CD4-positive, CD25-positive, alpha-beta regulatory T cell (primary cell): ENCODE measurements at places on chromosomes 7 and 10. TPM values are rescaled to one million over a fixed set of nuclear protein-coding genes. Genes with fewer than 3 reads are reported as not detected.

The SCD gene
- total RNA-seq = 1.3 TPM

The TMEM178B gene
- 0.10 TPM for total RNA-seq

GRCh38 chr10:62733654-62734293 is 70.7 kb upstream of the ADO start:
- no peak overlapping the region for H3K4me3 ChIP-seq
- H3K27me3 ChIP-seq = peaks cover 3% of the 10 kb centered on the region
- no peak overlapping the region for H3K27ac ChIP-seq
- H3K4me1 ChIP-seq = peaks cover 22% of the 10 kb centered on the region
- DNase-seq = no peak

DNA sequence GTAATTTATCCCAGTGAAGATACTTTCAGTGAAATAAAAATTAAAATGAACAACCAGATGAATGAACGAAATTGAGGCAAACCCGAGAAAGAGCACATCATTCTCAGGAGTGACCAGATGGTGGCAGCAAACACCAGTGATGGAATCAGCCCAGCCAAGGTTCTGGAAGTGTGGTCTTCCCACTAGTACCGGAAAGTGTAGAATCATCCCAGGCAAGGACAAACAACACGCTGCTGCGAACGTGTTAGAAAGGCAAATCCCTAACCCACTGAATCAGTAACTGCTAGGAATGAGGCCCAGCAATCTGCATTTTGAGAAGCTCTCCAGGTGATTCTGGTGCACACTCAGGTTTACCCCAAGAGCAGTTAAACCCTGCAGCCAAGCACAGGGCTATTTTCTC is 15.5 kb upstream of the SLC18A3 start:
- H3K27ac ChIP-seq = no peak overlapping the region
- no peaks in the 10 kb centered on the region for H3K27me3 ChIP-seq
- H3K4me3 ChIP-seq = no peak overlapping the region
- no peaks in the 10 kb centered on the region for H3K36me3 ChIP-seq
- no peak for DNase-seq

DNA sequence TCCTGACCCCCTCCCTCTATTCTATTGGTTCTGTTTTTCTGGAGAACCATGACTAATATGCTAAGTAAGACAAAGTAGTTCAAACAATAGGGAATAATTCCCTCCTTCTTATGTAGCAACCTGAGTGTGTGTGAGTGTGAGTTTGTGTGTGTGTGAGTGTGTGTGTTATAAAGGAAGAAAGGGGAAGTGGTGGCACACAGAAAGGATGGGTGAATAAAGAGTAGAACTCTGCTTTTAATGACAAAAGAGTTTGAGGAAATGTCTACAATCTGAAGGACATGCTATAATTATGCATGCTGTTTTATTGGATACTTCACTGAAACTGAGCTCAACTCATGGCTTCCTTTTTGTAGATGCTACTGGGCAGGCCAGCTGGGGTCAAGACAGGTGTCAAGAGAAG is 489.5 kb downstream of the REEP3 start:
- H3K4me1 ChIP-seq = no peaks in the 10 kb centered on the region
- H3K27ac ChIP-seq = no peak overlapping the region
- H3K4me3 ChIP-seq = no peak overlapping the region

- H3K4me1 ChIP-seq = no peaks in the 10 kb centered on the region
- H3K27me3 ChIP-seq = no peaks in the 10 kb centered on the region
These were observed 252.6 kb downstream of the SEC23IP start for GRCh38 chr10:120145107-120145506.

DNA sequence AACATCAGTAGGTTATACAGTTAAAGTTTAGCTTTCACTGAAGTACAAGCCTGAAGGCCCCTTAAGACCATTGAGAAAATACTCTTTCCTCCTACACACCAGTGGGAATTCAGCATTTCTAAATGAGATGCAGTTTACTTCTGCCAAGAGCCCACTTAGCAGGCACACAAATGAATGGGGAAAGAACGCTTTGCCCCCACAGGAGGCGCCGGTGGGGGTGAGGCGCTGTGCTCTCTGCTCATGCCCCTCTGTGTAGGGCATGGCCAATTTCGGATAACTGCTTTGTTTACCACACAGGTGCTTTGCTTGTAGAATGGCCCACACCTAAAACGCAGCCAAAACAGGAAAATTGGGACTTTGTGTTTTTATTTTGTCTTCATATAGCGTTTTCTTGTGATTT is 15.9 kb upstream of the LAT2 start:
- no peak overlapping the region for H3K27ac ChIP-seq
- H3K4me1 ChIP-seq = no peaks in the 10 kb centered on the region
- H3K36me3 ChIP-seq = peaks cover 67% of the 10 kb centered on the region
- H3K4me3 ChIP-seq = no peak overlapping the region

GRCh38 chr7:133699386-133699785 is 427.8 kb upstream of the LRGUK start:
- H3K4me1 ChIP-seq = no peaks in the 10 kb centered on the region
- no peak for DNase-seq
- no peaks in the 10 kb centered on the region for H3K27me3 ChIP-seq
- H3K27ac ChIP-seq = no peak overlapping the region

The PKD2L1 gene
- not detected for total RNA-seq

The PRKAR1B gene
- 12.5 TPM for total RNA-seq

The ATOH7 gene
- total RNA-seq = not detected

The BHLHA15 gene
- total RNA-seq = not detected

The CHAT gene
- total RNA-seq = not detected

GRCh38 chr10:97701438-97702069 is 12.0 kb upstream of the MARVELD1 start:
- no peaks in the 10 kb centered on the region for H3K36me3 ChIP-seq
- H3K27ac ChIP-seq = no peak overlapping the region
- H3K27me3 ChIP-seq = no peaks in the 10 kb centered on the region
- H3K4me3 ChIP-seq = no peak overlapping the region

The PON1 gene
- total RNA-seq = not detected

- H3K36me3 ChIP-seq = no peaks in the 10 kb centered on the region
- peaks cover 2% of the 10 kb centered on the region for H3K27me3 ChIP-seq
- no peak overlapping the region for H3K27ac ChIP-seq
- DNase-seq = no peak
- H3K4me1 ChIP-seq = no peaks in the 10 kb centered on the region
These were observed 64.3 kb downstream of the PLXNA4 start for GRCh38 chr7:132511921-132512320.

DNA sequence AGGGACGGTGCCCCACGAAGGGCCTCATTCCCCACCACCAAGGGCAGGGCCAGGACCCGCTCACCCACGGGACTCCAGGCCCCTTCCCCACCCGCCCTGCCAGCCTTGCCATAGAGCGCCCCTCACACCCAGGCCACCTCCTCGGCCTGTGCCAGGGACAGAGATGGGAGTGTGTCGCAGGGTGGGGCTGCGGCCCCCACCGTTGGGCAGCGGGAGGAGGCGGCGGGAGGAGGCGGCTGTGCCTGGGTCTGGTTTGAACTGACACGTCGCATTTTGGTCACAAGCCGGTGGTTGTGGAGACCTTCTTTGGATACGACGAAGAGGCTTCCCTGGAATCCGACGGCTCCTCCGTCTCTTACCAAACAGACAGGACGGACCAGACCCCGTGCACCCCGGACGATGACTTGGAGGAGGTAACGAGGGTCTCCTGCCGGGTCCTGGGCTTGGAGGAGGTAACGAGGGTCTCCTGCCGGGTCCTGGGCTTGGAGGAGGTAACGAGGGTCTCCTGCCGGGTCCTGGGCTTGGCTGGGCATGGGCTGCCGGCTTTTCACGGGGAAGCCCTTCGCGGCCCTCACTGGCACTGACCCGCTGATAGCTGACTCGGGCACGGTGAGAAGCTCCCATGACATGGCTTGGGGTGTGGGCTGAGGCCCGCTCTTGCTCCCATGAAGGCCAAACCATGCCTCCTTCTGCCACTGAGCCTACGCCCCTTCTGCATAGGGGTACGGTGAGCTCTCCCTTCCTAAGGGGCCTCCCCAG is 46.4 kb upstream of the DPYSL4 start:
- no peaks in the 10 kb centered on the region for H3K36me3 ChIP-seq
- H3K27me3 ChIP-seq = no peaks in the 10 kb centered on the region
- H3K27ac ChIP-seq = no peak overlapping the region
- no peak for DNase-seq
- H3K4me3 ChIP-seq = no peak overlapping the region

DNA sequence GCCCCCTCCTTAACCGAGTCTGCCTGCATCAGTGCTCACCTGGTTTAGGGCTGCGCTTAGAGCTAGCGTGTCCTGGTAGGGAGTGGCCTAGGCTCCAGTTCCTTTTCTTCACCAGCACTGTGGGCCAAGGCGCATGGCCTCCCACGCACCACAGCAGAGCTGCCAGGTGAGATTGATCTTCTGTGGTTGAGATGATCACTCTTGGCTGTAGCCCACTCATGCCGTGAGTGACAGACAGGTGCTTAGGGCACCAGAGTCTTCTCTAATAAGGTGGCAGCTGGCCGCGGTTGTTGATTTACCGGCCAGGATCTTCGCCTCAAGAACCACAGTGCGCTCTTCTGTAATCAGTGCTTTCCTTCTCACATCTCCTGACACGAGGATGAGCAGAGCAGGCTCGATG is 157.2 kb upstream of the INSYN2A start:
- H3K4me3 ChIP-seq = no peak overlapping the region
- no peaks in the 10 kb centered on the region for H3K4me1 ChIP-seq
- DNase-seq = no peak
- no peaks in the 10 kb centered on the region for H3K36me3 ChIP-seq
- H3K27ac ChIP-seq = no peak overlapping the region

DNA sequence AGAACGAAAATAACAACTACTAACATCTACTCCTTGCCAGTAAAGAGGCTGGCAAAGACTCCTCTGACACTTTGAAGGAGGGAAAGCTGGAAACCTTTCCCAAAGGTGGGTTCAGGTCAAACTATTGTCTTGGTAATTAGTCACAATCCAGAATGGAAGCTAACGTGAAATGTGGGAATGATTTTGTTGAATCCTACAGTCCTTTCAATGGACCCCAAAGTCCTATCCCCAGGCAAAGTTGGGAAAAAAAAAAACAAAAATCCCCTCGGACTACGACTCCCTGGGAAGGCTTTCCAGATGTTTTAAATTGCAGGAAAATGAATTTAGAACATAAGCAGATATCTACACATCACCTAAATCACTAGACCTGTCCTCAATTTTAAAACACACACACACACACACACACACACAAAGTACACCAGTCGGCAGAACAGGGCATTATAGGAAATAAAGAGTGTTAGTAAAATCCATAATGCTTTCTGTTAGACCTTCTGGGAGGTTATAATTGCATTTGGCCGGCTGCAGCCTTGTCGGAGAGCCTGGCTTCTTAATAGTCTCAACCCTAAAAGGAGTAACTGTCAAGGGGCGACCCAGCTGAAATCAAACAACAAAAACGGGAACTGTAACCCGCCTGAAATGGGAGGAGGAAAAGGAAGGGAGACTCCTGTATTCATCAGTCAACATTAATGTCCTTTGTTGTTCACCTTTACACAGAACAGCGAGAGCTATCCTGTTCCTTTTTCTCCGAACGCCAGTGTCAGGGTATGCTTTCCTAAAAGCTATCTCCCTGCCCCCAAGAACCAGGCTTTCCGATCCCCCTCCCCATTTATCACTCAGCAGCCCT is 1.5 kb downstream of the DOCK4 start:
- peaks cover 31% of the 10 kb centered on the region for H3K4me1 ChIP-seq
- H3K36me3 ChIP-seq = no peaks in the 10 kb centered on the region
- H3K27me3 ChIP-seq = peaks cover 44% of the 10 kb centered on the region

The USP6NL gene
- total RNA-seq = 2.8 TPM
